Pancreas (tissue), 10 donors: ENCODE measurements at places on chromosomes 16 and 17. TPM values are rescaled to one million over a fixed set of nuclear protein-coding genes. Genes with fewer than 3 reads are reported as not detected.

DNA sequence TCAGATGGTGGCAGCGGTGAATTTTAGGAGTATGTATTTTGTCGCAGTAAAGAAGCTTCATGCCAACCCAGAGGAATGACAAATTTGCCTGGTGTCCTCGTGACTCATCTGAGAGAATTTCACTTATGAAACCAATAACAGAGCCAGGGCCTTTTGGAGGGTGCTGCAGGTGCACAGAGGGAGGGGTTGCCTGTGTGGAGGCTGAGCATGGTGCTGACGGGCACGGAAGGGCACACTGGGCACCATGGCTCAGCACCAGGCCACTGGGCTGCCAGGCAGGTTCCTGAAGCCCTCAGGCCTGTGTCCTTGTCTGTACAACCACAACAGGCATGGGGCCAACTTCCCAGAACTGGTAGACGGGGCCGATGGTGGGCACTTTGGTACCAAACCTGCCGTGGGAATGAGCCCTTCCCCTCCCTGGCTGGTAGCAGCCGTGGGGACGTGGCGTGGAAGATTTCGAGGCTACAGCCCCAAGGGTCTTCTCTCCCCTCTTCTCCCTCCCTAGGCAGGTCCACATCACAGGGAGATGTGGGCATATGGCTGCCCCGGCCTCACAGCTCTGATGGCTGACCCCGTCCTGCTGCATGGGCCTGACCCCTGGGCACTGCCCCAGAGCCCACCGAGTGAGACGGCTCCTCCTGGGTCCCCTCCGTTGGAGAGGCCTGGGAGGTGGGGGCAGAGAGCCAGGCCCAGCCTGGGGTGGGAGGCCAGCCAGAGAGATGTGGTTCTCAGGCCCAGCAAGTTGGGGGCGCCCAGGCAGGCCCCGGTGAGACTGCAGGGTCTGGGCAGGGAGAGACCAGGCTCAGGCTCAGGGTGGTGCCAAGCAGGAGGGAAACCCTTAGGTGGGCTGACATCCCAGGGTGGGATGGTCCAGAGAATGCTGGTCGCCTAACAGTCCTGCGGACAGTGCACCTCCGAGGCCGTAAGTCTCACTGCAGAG lies 30.2 kb upstream of the ZNF469 start:
- no peak overlapping the region for H3K4me3 ChIP-seq
- no peak overlapping the region for H3K27ac ChIP-seq
- H3K36me3 ChIP-seq = no peaks in the 10 kb centered on the region
- DNase-seq = peak; percentile 24
- H3K4me1 ChIP-seq = no peaks in the 10 kb centered on the region

GRCh38 chr16:11360641-11361373 lies 15.5 kb downstream of the RMI2 start:
- no peak for DNase-seq
- no peaks in the 10 kb centered on the region for H3K4me1 ChIP-seq
- H3K27ac ChIP-seq = no peak overlapping the region
- no peaks in the 10 kb centered on the region for H3K27me3 ChIP-seq
- H3K36me3 ChIP-seq = no peaks in the 10 kb centered on the region
- H3K4me3 ChIP-seq = no peak overlapping the region

DNA sequence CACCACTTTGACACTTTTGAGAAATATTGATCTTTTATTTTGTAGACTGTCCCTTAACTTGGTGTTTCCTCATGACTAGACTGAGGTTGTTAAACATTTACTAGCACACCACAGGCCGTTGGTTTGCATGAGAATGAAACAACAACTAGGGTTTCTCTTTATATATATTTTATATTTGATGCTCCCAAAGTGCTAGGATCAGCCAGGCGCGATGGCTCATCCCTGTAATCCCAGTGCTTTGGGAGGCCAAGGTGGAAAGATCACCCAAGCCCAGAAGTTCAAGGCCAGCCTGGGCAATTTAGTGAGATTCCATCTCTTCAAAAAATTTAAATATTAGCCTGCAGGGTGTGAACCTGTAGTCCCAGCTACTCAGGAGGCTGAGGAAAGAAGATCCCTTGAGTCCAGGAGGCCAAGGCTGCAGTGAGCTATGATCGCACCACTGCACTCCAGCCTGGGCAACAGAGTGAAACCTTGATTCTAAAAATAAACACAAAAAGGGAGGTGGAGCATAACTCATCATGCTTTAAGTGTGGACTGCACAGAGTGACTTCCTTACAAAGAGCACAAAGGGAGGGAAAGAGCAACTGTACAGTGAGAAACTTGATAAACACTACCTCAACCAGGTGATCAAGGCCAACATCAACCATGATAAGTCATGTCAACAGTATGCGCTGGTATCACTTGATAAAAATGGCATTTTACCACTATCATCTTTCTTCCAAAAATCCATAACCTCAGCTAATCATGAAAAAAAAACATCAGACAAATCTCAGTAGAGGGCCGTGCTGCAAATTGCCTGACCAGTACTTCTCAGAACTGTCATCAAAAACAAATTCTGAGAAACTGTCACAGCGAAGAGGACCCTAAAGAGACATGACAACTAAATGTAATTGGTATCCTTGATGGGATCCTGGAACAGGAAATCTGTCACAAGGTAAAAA lies 72.8 kb upstream of the ATF7IP2 start:
- H3K27me3 ChIP-seq = no peaks in the 10 kb centered on the region
- no peak overlapping the region for H3K27ac ChIP-seq
- H3K4me1 ChIP-seq = no peaks in the 10 kb centered on the region

The ZG16 gene
- 1.9 TPM for total RNA-seq

- no peak overlapping the region for H3K4me3 ChIP-seq
- H3K27ac ChIP-seq = no peak overlapping the region
- H3K4me1 ChIP-seq = peaks cover 17% of the 10 kb centered on the region
- no peaks in the 10 kb centered on the region for H3K27me3 ChIP-seq
- H3K36me3 ChIP-seq = no peaks in the 10 kb centered on the region
- peak; percentile 72 for DNase-seq
Observed at GRCh38 chr17:66508896-66509844, 206.8 kb downstream of the PRKCA start.

DNA sequence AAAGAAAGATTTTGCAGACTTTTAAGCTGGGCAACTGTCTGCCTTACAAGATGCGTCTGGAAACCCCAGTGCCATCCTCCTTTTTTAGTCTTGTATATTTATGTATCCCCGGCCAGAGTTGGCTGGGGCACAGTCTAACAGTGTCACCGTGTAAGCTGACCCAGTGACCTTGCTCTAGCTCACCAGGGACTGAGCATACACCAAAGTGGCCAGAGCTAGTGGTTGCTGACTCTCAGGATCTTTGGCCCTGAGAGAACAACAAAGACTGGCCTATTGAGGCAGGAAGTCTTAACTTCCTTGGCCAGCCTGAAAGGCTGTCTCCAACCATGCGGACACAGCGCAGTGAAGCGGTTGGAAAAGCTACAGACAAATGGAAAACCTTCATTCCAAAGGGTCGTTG lies 745.2 kb downstream of the WWOX start:
- H3K4me1 ChIP-seq = no peaks in the 10 kb centered on the region
- H3K27me3 ChIP-seq = no peaks in the 10 kb centered on the region
- H3K36me3 ChIP-seq = no peaks in the 10 kb centered on the region
- H3K4me3 ChIP-seq = no peak overlapping the region
- no peak for DNase-seq

The EME2 gene
- total RNA-seq = 6.9 TPM

GRCh38 chr17:40870136-40870535 lies 3.1 kb upstream of the KRT12 start:
- no peak for DNase-seq
- no peak overlapping the region for H3K4me3 ChIP-seq
- no peaks in the 10 kb centered on the region for H3K4me1 ChIP-seq
- no peaks in the 10 kb centered on the region for H3K36me3 ChIP-seq

DNA sequence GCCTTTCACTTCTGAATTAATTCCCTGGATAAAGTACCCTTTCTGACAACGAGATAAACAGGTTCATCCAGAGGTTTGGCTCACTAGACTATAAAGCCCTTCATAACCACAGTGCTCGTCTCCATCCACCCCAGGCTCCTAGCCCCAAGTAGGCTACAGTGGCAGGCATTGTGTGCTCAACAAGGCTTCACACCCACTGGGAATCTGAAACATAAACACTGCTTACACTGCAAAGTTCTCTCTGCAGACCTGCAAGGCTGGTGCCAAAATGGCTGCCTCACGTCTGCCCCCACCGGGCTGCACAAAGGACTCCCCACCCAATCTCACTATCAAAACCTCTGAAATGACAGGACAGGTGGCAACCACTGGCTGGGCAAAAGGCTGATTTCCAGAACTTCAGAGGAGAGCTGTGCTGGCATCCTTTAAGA lies 5.1 kb upstream of the HLF start:
- DNase-seq = no peak
- H3K4me1 ChIP-seq = peaks cover 7% of the 10 kb centered on the region
- H3K36me3 ChIP-seq = no peaks in the 10 kb centered on the region
- H3K27ac ChIP-seq = no peak overlapping the region
- no peak overlapping the region for H3K4me3 ChIP-seq
- H3K27me3 ChIP-seq = no peaks in the 10 kb centered on the region

GRCh38 chr17:59366773-59367656 lies 35.6 kb downstream of the YPEL2 start:
- no peaks in the 10 kb centered on the region for H3K27me3 ChIP-seq
- H3K4me1 ChIP-seq = peaks cover 73% of the 10 kb centered on the region
- DNase-seq = peak; percentile 91
- peak overlapping the region; percentile 83 for H3K27ac ChIP-seq
- H3K4me3 ChIP-seq = no peak overlapping the region
- no peaks in the 10 kb centered on the region for H3K36me3 ChIP-seq
